ENCODE measurements at places on chromosomes 1 and 21. TPM values are rescaled to one million over a fixed set of nuclear protein-coding genes. Genes with fewer than 3 reads are reported as not detected.

Gene GNG4
- total RNA-seq: not detected

Gene LCE3A
- total RNA-seq: not detected

Gene DCST1
- not detected for total RNA-seq

Gene MYBPHL
- total RNA-seq: not detected

Gene USH2A
- total RNA-seq: not detected

Gene OR2T3
- not detected for total RNA-seq

Gene ZBTB8B
- 0.07 TPM for total RNA-seq

Gene CR1L
- total RNA-seq: not detected

Gene MATN1
- not detected for total RNA-seq

Gene FNDC5
- total RNA-seq: 0.40 TPM

Gene OXCT2
- 8.6 TPM for total RNA-seq

Gene PRAMEF33
- total RNA-seq: not detected

Gene NTNG1
- 0.20 TPM for total RNA-seq

Gene PRXL2B
- total RNA-seq: 36.0 TPM

Gene COL9A2
- 0.60 TPM for total RNA-seq

Gene KRTAP19-3
- total RNA-seq: not detected

Gene MCOLN2
- 0.18 TPM for total RNA-seq

Gene OR6N1
- total RNA-seq: not detected

Gene PAQR6
- 0.07 TPM for total RNA-seq

Gene ATAD3A
- 64.7 TPM for total RNA-seq

Gene PTTG1IP
- 324 TPM for total RNA-seq

Gene FCGR1A
- total RNA-seq: not detected

Gene EFNA1
- total RNA-seq: 53.3 TPM
